Hindlimb muscle (tissue), 1 donor: ENCODE measurements at places on chromosomes 11 and 22. TPM values are rescaled to one million over a fixed set of nuclear protein-coding genes. Genes with fewer than 3 reads are reported as not detected.

DNA sequence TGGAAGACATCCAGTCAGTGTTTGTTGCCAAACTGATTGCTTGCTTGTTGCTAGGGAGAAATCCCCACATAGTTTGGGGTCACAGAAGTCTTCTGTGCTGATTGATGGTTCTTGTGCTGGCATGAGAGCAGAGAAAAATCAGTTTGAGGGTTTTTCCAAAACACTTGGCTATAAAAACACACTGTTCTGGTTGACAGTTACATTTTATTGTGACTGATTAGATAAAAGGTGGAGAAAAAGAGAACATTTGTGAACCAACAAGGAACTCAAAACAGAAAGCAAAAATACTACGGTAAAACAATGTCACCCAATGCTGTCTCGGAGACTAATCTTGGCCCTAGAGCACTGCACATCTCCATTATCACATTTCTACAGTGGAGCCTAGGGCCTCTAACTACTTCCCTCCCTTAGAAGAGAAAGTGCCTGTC lies 14.4 kb upstream of the EIF4G2 start:
- DNase-seq, result no peak

DNA sequence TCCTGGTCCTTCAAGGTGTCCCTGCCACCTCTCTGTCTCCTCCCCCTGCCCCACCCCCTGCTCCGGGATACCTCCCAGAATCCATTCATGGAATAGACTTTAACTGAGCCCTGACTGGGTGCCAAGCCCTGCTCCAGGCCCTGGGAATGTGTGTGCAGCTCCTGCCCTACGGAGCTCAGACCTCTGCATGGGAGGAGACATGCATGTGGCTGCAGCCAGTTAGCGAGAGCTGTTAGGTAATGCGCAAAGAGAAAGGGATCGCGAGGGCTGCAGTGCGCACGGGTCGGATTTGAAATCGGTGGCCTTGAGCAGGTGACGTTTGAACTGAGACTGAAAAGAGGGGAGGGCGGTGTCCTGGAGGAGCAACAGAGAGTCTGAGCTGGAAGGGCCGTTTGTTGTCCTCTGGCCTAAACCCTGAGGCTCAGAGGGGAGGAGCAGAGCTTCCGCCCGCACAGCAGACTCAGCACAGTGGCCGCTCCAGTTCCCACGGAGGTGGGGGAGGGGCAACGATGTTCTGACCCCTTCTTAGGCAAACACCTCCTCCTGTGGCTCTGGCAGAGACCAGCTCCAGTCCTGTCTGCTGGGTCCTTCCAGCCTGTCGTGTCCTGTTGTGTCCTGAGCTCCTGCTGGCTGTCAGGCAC lies 19.8 kb upstream of the LRRC10B start:
- DNase-seq, result no peak

GRCh38 chr11:69644071-69644961 lies 3.4 kb downstream of the CCND1 start:
- peak; percentile 71 for DNase-seq

GRCh38 chr11:100328626-100329340 lies 358.3 kb upstream of the ARHGAP42 start:
- no peak for DNase-seq

DNA sequence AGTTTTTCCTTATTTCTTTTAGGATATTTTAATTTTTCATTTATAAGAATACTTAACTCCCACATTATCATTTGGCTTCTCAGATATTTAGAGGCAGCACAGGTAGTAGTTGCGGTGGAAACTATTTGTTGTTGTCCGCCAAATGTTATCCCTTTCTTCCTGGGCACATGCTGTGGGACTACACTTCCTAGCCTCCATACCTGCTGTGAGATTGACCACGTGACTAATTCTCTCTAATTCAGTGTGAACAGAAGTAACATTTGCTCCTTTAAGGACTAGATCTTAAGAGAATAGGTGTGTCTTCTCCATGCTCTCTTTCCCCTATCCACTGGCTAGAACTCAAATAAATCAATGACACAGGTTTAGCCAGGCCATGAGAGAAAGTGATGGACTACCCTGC lies 136.5 kb downstream of the ATG16L2 start:
- no peak for DNase-seq

DNA sequence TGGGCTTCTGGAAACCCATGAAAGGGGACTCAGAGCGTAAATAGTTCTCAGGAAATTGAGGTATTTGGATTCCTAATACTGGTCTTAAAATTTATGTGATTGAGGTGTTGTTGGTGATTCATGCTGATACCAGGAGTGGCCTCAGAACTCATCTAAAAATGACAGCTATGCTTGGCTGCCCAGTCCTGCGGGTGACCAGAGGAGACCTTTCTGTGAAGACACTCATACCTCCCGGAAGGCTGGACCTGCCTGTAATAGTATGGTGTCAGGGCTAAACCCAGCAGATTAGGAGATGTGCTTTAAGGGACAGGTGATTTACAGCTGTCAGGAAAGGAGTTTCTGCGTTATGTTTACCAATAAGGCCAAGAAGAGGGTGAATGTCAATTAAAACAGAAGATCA lies 29.9 kb downstream of the C11orf96 start:
- no peak for DNase-seq

DNA sequence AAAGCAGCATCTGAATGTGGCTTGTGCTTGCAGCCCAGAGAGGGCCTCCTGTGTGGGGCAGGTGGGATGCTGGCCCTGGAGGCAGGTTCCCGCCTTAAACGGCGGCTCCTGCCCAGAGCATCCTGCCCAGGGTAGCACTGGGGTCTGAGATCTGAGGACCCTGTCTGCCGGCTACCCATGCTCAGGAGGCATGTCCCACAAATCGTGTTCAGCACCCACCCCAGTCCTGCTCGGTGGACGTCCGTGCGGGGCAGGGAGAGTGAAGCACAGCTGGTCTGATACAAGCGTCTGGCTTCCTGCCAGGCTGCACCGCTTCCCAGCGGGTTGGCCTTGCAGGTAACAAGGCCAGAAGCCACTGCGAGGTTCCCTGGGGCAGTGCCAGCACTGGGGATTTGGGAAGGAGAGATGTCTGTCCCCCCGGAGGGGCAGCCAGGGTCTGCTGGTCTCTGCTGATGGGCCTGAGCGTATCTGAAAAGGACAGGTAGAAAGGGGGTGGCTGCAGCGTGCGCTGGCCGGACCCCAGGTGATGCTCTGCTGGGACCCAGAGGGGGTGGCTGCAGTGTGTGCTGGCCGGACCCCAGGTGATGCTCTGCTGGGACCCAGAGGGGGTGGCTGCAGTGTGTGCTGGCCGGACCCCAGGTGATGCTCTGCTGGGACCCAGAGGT lies 3.6 kb downstream of the TRABD start:
- DNase-seq, result no peak

EIF4ENIF1 gene
- polyA plus RNA-seq, result 31.3 TPM

INSC gene
- 0.77 TPM for polyA plus RNA-seq
